ENCODE measurements at places on chromosomes 3 and 15.

DNA sequence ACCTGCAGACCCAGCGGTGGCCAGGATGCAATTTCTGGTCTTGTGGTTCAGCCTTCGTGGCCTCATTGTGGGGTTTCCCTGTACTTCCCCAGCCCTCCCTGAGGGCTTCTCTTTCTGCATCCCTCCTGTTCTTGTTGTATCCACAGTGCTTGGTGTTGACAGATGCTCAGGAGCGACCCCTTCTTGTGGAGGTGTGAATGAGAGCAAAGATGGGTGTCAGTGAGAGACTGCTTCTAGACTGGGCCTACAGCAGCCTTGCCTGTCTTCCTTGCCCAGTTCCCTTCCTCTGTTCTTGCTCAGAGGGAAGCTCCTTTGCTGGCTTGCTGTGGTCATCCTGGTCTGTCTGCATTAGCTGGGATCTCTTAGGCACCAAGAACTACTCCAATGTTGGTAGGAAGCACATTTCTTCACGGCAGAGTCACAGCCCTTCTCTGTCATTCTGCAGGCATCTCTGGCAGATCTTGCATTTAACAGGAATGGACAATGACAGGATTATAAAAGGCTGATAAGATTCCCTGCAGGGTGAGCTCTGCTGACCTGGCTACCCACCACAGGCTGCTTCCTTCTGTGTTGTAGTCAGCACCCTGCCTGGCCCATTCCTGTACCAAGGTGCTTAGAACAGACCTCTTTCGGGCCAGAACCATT is 317.8 kb upstream of the C2CD4B start:
- DNase-seq, result peak; percentile 76

DNA sequence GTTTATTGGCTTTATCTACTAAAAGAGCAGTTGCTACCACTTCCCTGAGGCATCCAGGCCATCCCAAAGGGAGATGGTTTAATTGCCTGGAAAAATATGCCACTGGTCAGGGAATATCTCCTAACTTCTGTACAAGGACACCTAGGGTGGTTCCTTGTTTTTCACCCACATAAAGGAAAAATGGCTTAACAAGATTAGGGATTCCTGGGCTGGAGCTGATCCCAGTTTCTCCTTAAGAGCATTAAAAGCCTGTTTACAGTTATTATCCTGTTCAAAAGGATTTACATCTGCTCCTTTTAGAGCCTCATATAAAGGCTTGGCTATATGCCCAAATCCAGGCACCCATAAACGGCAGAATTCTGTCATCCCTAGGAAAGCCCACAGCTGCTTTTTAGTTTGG is 70.2 kb upstream of the WNT7A start:
- DNase-seq, result peak; percentile 23

DNA sequence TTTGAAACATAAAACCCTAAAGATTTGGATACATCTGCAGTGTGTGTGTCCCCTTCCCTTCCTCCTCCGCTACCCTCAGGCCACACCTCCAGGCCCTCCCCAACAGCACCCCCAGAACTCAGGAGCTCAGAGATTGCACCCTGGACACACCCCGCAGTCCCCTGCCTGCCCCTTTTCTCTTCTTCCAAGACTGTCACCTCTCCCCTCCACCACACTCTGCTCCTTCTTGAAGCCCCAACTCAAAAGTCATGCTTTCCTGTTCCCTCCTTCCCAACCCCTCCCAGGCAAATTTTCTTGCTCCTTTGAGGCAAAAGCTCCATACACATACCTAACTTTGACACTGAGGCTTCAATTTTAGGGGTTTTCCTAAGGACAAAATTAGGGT is 285.7 kb upstream of the STT3B start:
- no peak for DNase-seq

GRCh38 chr3:151171145-151171757 is 31.8 kb downstream of the GPR171 start:
- DNase-seq, result no peak

GRCh38 chr3:192879346-192880031 is 38.2 kb downstream of the MB21D2 start:
- DNase-seq, result no peak

DNA sequence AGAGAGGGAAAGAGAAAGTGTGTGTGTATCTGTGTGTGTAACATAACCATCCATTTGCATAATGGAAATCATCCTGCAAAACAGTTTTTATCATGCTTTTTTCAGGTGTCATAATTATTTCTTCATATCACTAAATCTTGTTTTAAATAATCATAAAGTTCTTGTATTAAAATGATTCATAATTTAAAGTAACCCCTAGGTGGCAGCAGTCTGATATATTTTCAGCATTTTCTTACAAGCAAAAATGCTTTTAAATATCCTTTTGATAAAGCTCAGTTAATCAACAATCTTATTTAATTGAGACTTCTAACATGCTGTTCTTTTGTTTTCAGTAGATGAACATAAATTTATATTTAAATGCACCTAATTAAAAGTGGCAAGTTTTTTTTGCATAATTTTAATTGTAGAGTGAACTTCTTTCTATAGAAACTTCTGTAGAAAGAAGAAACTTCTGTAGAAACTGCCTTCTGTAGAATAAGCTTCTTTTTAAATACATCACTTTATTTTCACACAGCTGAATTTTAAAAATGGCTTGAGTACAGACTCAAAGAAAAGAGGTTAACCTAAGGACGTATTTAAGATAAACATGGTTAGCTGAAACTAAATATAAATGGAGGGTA is 72.5 kb downstream of the OPA1 start:
- no peak for DNase-seq

DNA sequence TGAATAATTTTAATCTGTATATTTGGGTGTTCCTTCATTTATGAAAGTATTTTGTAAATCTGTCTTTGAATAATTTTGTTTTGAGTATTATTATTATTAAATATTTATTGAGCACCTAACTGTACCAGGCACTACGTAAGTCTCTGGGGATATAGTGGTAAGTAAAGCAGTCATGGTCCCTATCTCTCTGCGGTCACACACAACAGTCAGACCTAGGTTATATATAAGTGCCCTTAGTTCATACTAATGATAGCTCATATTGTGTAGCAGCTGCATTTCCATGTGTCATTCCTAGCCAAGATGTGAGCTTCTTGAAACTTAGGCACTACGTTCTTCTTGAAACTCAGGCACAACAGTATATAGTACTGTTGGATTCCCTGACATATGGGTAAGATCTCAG is 12.4 kb downstream of the NKTR start:
- DNase-seq, result no peak

- no peak for DNase-seq
These were observed 14.4 kb upstream of the CCDC39 start for GRCh38 chr3:180693656-180694055.

GRCh38 chr3:56421205-56421604 is 47.1 kb downstream of the ERC2 start:
- no peak for DNase-seq

DNA sequence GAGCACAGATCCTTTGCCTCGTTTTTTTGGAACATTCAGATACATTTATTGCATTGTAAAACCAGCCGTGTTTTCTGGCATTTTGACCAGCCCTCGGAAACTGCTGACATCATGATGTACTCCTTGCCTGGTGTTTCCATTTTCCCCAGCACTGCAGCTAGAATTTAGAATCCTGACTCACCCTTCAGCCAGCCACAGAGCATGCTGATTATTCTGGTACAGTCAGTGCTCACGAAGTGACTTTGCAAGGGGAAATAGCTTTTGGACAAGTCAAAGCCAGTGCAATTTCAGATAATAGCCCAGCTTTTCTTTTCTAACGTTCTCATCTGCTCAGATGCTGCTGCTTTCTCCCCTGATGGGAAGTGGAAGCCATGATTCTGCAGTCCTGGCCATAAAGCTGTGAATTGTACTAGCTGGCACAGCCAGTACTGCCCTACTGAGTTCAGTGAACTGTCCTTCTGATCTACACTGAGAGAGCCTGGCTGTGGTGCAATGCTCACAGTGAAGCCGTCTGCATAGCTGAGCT is 12.1 kb upstream of the CNBP start:
- DNase-seq, result no peak

DNA sequence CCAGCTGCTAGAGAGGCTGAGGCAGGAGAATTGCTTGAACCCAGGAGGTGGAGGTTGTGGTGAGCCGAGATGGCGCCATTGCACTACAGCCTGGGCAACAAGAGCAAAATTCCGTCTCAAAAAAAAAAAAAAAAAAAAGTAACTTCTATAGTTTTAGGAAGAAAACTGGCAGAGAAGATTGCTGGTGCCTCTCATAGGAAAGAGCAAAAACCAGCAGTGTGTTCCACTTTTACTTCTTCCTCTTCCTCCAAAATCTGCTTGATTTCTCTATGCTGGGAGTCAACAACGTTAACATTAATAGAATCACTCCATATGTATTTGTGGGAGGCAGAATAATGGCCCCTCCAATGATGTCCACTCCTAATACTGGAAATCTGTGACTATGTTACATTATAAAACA is 12.5 kb upstream of the NR1D2 start:
- DNase-seq, result no peak

- DNase-seq, result no peak
These were observed 41.8 kb downstream of the ZNF609 start for GRCh38 chr15:64502151-64502550.

- DNase-seq, result no peak
These were observed 39.0 kb downstream of the FAM3D start for GRCh38 chr3:58627570-58627885.

GRCh38 chr3:114622001-114622400 is 328.2 kb downstream of the TIGIT start:
- no peak for DNase-seq

DNA sequence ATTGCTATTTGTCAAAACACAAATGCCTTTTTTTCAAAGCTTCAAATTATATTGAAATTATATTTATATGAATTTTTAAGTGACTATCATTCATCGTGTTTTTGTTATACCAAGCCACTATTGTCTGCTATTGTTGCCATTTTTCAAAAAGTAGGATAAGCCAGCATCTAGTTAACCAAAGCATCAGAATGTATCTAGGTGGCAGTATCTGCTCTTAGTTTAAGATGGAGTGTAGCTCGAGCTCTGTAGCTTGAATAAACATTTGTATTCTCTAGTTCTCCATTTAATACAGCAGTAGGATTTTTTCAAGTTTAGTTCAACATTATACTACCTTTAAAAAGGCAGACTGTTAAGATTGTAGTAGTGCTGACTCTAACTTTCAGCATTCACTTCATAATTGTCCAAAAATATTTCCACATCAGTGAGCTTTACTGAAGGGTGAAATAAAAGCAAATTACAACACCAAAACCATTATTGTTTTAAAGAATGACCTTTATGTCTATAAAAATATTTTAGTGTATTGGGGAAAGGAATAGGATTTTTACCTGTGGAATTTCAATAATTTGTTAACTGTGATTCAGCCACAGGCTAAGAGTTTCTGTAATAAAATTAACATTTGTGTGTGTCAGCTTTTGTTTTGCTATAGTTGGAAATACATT is 19.6 kb upstream of the C15orf61 start:
- no peak for DNase-seq

- peak; percentile 70 for DNase-seq
These were observed at the start of gene IGDCC3 for GRCh38 chr15:65377976-65378366. Gene IGDCC3, minus strand, starts transcription at chr15:65378002. Its CDS starts 214 bp downstream, at chr15:65377788.

DNA sequence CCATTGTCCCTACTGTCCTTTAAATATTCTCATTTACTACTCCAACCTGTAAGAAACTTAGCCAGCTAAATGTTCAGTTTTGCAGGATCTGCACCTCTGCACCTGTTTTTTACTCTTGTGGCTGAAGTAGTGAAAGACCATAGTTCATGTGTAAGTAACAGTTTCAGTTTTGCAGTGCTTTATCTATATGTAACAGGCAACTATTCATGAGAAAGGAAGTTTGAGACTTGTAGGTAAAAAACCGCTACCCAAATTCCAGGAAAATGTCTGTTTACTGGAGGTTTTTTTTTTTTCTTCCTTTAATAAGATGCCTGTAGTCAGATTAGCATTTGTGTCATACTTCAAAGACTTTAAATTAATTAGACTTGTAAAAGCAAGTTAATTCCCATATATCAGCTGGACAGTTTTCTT is 25.4 kb upstream of the MBNL1 start:
- no peak for DNase-seq

DNA sequence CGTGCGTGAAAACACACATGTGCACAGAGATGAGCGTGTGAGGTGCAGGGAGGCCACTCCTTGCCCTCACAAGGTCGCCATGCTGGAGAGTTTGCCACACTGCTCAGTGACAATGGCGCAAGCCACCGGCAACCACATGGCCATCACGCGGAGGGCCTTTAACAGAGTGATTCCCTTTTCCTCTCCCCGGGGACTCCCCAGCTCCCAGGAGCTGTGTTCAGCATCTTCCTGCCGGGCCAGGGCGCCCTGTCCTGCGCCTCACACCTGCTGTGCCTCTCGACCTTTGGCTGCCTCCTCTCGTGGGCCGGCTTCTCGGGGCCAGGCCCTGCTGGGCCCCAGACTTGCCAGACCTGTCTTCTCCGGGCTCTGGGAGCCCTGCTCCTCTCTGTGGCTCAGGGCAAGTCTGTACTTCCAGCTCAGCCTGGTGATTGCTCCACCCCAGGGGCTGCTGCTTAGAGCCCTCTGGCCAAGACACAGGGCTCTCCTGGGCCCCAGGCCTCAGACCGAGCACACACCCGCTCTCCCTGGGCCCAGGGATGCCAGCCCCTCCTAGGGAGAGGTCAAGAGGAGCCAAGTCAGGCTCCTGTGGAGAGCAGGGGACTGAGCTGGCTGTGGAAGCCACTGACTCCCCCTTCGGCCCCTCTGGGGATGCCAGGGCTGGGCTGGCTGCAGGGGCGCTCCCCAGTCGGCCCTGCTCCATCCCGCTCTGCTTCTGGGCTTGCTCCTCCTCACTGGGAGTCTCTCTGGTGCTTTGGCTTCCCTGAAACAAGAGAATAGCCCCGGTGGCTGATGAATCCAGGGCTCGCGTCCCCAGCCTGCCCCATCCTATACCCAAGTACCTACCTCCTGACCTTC is 5.6 kb downstream of the CCDC9B start:
- DNase-seq, result no peak

- no peak for DNase-seq
These were observed 20.9 kb upstream of the ABHD17C start for GRCh38 chr15:80674245-80674614.

- no peak for DNase-seq
These were observed 335.2 kb upstream of the MCTP2 start for GRCh38 chr15:93895976-93896770.

DNA sequence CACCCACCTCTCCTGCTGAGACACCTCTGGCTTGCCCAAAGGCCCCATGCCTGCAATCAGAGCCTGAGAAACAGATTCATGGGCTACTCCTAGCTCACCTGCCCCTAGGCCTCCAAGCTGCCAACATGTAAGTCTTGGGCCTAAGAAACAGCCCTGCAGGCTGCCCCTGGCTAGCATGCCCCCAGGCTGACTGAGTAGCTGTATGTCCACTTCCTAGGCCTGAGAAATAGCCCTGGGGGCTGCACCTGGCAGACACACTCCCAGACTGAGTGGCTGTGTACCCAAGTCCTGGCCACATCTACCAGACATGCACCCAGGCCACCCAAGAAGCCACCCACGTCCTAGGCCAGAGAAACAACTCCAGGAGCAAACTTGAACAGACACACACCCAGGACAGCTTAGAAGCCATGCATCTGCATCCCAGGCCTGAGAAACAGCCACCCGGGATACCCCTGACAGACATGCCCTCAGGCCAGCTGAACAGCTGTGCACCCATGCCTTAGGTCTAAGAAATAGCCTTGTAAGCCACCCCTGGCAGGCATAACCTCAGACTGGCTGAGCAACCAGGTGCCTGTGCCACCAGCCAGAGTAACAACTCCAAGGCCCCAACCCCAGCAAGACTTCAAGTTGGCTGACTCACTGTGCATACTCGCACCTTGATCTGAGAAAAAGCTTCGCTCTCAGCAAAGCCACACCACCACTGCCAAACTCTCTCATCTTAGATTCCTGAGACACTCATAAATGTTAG is 12.0 kb upstream of the NRG4 start:
- DNase-seq, result no peak
